Uterus (tissue), 4 donors: ENCODE measurements at places on chromosomes 5 and 9. TPM values are rescaled to one million over a fixed set of nuclear protein-coding genes. Genes with fewer than 3 reads are reported as not detected.

DNA sequence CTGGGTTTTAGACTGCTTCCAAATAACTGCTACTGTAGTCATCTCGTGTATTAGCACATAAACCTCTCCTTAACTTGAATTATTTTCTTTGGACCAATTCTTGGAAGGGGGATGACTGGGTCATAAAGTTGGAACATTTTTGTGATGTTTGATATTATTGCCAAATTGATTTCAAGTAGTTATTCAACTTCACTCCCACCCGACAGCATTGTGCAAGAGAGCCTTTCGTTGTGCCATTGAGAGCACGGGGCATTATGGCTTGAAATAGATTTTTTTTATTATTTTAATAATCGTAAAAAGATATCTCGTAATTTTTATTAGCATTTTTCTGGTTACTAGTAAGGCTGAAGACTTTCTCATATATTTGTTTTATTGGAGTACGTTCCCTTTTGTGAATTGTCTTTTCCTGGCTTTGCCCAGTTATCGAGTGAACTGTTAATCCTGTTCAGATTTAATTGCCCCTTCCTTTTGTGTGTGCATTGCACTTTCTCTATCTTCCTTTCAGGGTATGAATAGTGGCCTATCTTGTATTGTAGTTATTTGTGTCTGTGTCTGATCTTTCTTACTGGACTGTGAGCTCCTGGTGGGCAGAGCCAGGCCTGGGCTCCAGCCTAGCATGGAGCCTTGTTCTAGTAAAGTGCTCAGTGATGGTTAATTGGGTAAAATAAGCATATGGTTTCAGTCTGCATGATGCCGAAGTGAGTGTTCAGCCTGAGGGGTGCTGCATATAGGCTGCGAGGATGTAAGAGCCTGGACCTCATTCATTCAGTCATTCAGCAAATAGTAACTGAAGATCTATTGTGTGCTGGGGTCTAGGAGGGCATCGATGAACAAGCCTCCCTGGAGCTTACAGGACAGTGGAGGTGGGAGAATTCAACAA lies 93.5 kb upstream of the SHB start:
- H3K27me3 ChIP-seq: no peaks in the 10 kb centered on the region
- H3K4me1 ChIP-seq: no peaks in the 10 kb centered on the region
- no peak overlapping the region for H3K27ac ChIP-seq
- DNase-seq: peak; percentile 60
- H3K4me3 ChIP-seq: no peak overlapping the region
- H3K36me3 ChIP-seq: no peaks in the 10 kb centered on the region

DNA sequence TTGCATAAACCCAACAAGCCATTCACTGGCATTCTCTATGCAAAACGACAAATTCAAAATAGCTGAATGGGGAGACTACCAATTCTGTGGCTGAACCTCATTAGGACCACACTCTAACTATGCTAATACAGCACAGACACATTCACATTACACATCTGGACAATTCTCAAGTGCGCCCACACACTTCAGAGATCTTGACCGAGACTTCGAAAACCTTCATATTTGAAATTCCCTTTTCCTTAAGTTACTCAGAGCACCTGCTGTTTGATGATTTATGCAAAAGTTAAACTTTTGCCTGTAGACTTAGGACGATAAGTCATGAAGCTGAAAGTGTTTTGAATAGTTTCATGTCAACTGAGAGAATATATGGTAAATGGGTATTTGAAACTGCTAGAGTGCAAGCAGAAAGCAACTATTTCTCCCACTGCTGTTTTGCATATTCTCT lies 111.9 kb downstream of the FBN2 start:
- H3K27ac ChIP-seq: no peak overlapping the region
- no peak overlapping the region for H3K4me3 ChIP-seq
- H3K36me3 ChIP-seq: no peaks in the 10 kb centered on the region
- H3K27me3 ChIP-seq: no peaks in the 10 kb centered on the region
- H3K4me1 ChIP-seq: no peaks in the 10 kb centered on the region

GRCh38 chr9:71675857-71676165 lies 92.5 kb downstream of the CEMIP2 start:
- no peaks in the 10 kb centered on the region for H3K4me1 ChIP-seq
- H3K27ac ChIP-seq: no peak overlapping the region
- H3K36me3 ChIP-seq: no peaks in the 10 kb centered on the region
- no peak for DNase-seq
- H3K27me3 ChIP-seq: no peaks in the 10 kb centered on the region

DNA sequence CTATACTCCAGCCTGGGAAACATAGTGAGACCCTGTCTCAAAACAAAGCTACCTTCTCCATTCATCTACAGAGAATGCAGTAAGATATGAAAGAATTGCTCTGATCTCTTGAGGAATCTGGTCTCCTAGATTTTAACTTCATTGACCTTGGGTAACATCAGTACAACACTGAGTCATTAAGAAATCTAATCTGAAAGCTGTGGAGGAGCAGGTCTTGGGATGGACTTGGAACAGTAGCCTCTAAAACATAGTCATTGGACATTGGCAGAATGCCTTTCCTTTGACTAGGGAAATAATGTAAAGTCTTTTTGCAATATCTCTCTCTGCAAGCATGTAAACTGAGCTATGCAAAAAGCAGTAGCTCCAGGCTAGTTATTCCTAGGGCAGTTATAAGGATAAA lies 58.1 kb downstream of the KCNN2 start:
- H3K4me1 ChIP-seq: no peaks in the 10 kb centered on the region
- H3K27me3 ChIP-seq: no peaks in the 10 kb centered on the region
- no peak overlapping the region for H3K27ac ChIP-seq
- no peak overlapping the region for H3K4me3 ChIP-seq
- no peaks in the 10 kb centered on the region for H3K36me3 ChIP-seq

DNA sequence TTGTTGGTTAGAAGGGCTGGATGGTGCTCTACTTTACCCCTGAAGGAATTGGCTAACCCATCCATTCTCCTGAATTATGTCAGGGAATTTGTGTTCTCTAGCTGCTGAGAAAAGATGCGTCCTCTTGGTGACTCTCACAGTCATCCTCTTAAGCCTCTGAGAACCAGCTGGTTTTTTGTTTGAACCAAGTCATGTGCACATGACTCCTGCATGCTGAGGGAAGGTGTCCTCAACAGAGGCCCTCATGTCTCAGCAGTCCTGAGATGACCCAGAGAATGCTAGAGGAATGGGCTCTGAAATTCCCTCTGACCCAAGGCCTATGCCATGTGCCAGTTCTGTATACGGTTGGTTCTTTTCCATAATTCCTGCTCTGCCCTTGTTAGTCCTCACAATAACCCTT lies 10.4 kb upstream of the C5orf63 start:
- no peak overlapping the region for H3K4me3 ChIP-seq
- no peaks in the 10 kb centered on the region for H3K27me3 ChIP-seq
- H3K4me1 ChIP-seq: no peaks in the 10 kb centered on the region
- no peak overlapping the region for H3K27ac ChIP-seq
- no peaks in the 10 kb centered on the region for H3K36me3 ChIP-seq

DNA sequence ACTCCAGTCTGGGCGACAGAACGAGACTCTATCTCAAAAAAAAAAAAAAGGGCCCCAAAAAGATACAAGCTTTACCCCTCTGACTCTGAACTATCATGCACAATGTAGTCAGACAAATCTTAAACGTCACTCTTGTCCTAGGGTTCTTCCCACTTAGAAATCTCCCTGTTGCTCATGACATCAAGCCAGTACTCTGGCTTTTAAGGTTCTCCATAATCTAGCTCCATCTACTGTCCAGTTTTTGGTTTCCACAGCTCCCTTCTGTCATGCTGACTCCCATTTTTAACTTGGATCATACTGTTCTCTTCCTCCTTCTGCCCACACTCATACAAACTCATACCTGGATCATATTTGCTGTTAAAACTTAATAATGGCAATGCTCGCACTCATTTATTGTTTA lies 156.7 kb upstream of the TLX3 start:
- H3K4me1 ChIP-seq: no peaks in the 10 kb centered on the region
- no peaks in the 10 kb centered on the region for H3K36me3 ChIP-seq
- no peak overlapping the region for H3K27ac ChIP-seq
- DNase-seq: no peak

- H3K27me3 ChIP-seq: no peaks in the 10 kb centered on the region
- peaks cover 3% of the 10 kb centered on the region for H3K4me1 ChIP-seq
- H3K36me3 ChIP-seq: no peaks in the 10 kb centered on the region
- H3K4me3 ChIP-seq: no peak overlapping the region
- no peak for DNase-seq
- no peak overlapping the region for H3K27ac ChIP-seq
Observed at GRCh38 chr5:95986937-95987520, 25.4 kb upstream of the ELL2 start.

- no peak for DNase-seq
- no peaks in the 10 kb centered on the region for H3K36me3 ChIP-seq
- H3K4me1 ChIP-seq: no peaks in the 10 kb centered on the region
Observed at GRCh38 chr5:36417668-36418067, 116.0 kb upstream of the RANBP3L start.

GRCh38 chr5:80238097-80238496 lies 17.8 kb downstream of the SERINC5 start:
- no peaks in the 10 kb centered on the region for H3K27me3 ChIP-seq

DNA sequence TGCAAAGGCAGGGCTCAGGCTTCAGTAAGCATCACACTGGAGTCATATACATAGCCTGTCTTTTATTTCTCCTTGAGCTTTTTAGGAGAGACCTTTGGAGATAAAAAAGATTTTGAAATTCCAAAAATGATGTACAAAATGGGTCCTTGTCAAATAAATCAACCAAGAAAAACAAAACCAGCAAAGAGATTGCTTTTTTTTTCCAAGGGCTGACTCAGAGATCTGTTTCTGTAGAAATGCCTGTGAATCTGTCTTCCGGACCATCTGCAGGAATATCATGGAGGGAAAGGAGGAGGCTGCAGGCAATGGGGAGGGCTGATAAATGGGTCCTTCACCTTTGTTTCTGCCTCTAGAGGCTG lies 77.4 kb downstream of the SLIT3 start:
- H3K36me3 ChIP-seq: no peaks in the 10 kb centered on the region
- H3K27me3 ChIP-seq: no peaks in the 10 kb centered on the region
- DNase-seq: no peak
- H3K4me1 ChIP-seq: no peaks in the 10 kb centered on the region

GRCh38 chr9:100911273-100911672 lies 117.3 kb upstream of the PLPPR1 start:
- H3K4me3 ChIP-seq: no peak overlapping the region
- no peak for DNase-seq
- H3K27ac ChIP-seq: no peak overlapping the region
- H3K4me1 ChIP-seq: no peaks in the 10 kb centered on the region
- H3K27me3 ChIP-seq: no peaks in the 10 kb centered on the region

DNA sequence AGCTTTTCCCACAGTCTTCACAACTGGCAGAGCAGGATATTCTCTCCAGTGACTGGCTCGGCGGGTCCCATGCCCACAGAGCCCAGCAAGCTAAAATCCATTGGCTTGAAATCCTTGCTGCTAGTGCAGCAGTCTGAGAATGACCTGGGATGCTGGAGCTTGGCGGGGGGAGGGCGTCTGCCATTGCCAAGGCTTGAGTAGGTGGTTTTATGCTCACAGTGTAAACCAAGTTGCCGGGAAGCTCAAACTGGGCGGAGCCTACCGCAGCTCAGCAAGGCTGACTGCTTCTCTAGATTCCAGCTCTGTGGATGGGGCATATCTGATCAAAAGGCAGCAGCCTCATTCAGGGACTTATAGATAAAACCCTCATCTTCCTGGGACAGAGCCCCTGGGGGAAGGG lies 194.1 kb downstream of the CCDC171 start:
- H3K27me3 ChIP-seq: no peaks in the 10 kb centered on the region
- no peak overlapping the region for H3K27ac ChIP-seq
- no peaks in the 10 kb centered on the region for H3K4me1 ChIP-seq
- no peak for DNase-seq

GRCh38 chr5:158848634-158849033 lies 251.1 kb downstream of the EBF1 start:
- H3K4me1 ChIP-seq: no peaks in the 10 kb centered on the region
- H3K4me3 ChIP-seq: no peak overlapping the region
- H3K27me3 ChIP-seq: no peaks in the 10 kb centered on the region

GRCh38 chr5:77180167-77181081 lies 30.1 kb upstream of the PDE8B start:
- H3K4me1 ChIP-seq: no peaks in the 10 kb centered on the region
- no peak overlapping the region for H3K27ac ChIP-seq
- H3K4me3 ChIP-seq: peak overlapping the region; percentile 48

DNA sequence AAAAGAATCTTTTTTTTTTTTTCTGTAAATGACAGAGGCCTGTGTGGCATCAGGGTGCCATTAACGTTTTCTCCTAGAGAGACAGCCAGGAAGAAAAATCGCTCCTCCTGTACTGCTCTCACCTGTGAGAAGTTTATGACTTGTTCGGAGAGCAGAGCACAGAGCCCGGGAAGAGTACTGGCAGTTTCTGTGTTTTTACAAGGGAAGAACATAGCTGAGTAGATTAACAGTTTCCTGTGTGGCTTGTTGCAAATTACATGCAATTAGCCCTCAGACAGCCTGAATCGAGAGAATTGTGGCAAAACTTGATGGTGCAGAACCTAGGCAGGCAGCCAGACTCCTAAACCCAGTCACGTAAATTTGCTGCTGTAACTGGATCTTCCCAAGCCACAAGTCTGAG lies 32.1 kb downstream of the PRKACG start:
- no peak overlapping the region for H3K4me3 ChIP-seq
- no peaks in the 10 kb centered on the region for H3K27me3 ChIP-seq
- no peak overlapping the region for H3K27ac ChIP-seq
- H3K4me1 ChIP-seq: no peaks in the 10 kb centered on the region
- H3K36me3 ChIP-seq: no peaks in the 10 kb centered on the region
- no peak for DNase-seq

GRCh38 chr5:5795074-5795771 lies 372.7 kb downstream of the ICE1 start:
- no peaks in the 10 kb centered on the region for H3K27me3 ChIP-seq
- no peak for DNase-seq
- no peak overlapping the region for H3K27ac ChIP-seq
- no peaks in the 10 kb centered on the region for H3K36me3 ChIP-seq
- no peaks in the 10 kb centered on the region for H3K4me1 ChIP-seq
- no peak overlapping the region for H3K4me3 ChIP-seq

GRCh38 chr9:127934986-127935385 lies 2.7 kb downstream of the DPM2 start:
- H3K36me3 ChIP-seq: no peaks in the 10 kb centered on the region
- no peak for DNase-seq
- H3K4me1 ChIP-seq: peaks cover 7% of the 10 kb centered on the region
- H3K27me3 ChIP-seq: no peaks in the 10 kb centered on the region
- no peak overlapping the region for H3K27ac ChIP-seq

GRCh38 chr5:125478599-125478998 lies 732.2 kb upstream of the ZNF608 start:
- no peaks in the 10 kb centered on the region for H3K27me3 ChIP-seq
- no peak overlapping the region for H3K4me3 ChIP-seq
- H3K36me3 ChIP-seq: no peaks in the 10 kb centered on the region
- H3K27ac ChIP-seq: no peak overlapping the region

DNA sequence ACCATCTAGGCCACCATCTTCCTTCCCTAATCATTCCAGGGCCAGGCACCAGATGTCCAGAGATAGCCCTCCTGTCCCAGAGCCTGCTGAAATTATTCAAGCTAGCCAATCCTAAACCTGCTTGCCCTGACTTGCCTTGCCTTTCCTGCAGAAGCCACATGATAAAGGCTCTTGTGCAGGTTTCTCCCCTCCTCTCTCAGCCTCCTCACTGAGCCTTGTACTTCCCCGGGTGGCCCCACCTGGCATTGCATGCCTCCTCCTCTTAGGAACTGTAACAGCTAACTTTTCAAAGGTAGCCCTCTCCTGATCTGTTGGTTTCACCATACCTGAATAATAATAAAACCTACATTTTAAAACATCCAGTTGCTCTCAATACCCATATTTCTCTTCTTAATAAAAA lies 42.6 kb downstream of the DIRAS2 start:
- H3K4me1 ChIP-seq: no peaks in the 10 kb centered on the region
- H3K36me3 ChIP-seq: no peaks in the 10 kb centered on the region
- no peak overlapping the region for H3K4me3 ChIP-seq

Gene TMEM215
- total RNA-seq: not detected

Gene SPINK5
- not detected for total RNA-seq

Gene MSX2
- 7.5 TPM for total RNA-seq

Gene CD180
- 0.59 TPM for total RNA-seq

Gene SCGB3A2
- total RNA-seq: not detected

Gene PTAR1
- total RNA-seq: 173 TPM

Gene POLR3G
- total RNA-seq: 2.5 TPM
